NCI-H146 (cell line): ENCODE measurements at places on chromosomes 6 and 20.

DNA sequence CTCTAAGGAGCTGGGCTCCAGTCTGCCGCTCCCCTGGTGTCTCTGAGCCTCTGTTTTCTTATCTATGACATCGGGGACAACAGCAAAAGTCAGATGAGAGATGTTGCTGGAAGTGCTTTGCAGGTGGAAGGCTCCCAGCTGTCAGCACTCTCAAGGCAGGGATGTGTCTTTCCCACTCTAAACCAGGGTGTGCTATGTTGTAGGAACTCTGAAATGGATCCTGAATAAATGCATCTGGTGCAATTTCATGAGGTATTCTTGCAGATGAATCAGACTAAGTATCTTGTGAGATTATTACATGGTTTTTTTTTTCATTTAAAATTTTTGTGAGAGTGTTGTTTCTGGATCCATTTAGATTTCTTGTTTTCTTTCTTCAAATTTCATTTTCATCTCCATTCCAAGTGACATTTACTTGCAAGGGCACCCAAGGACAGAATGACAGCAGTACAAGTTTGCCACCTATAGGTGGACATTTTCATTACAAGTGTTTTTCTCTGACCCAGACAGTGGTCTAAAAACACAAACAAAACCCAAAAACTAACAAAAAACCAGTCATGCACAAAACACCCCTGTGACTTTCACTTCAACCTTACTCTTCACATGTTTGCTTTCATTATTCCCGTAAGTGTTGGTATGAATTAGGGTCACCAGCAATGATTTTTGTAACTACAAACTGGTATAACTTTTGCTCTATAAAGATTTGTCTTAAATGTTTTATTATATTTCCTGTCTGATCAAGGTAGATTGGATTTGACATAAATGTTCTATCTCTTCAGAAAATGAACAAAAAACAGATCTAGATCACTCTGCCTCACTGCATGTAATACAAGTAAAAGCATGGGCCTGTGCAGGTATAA, 14.7 kb upstream of the SIM1 start:
- DNase-seq = peak; percentile 40

DNA sequence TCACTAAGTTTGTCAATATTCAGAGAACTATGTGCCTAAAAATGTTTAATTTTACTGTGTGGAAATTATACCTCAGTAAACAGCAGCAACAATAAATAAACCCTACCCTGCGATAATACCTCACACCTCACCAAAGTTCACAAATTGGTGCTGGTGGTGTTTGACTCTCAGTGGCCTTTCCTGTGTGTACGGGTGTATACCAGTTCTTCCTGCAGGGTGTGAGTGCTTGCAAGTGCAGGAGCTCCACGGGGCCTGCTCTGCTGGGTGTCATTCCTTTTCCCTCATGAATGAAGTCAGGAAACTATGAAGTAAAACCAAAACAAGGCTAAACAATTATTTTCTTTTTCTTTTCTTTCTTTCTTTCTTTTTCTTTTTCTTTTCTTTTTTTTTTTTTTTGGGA, 4.1 kb upstream of the ENPP5 start:
- no peak for DNase-seq

- DNase-seq = no peak
These were observed 460.5 kb upstream of the ARID1B start for GRCh38 chr6:156316583-156317125.

DNA sequence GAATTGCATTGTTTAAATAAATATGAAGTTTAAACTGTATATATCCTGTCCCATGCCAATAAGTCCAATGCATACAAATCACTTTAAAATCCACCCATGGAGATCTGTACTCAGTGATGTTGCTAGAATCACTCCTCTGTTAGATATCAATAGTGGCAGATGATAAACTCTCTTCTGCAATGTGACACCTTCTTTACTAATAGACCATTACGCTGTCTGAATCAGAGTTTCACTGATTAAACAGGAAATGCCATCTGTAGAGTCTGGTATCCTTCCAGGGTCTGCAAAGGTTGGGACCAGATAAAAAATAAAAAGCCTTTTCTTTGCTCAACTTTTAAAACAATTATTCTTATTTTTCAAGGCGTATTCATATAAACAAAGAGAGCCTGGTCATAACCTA, 134.5 kb downstream of the EDN3 start:
- no peak for DNase-seq

DNA sequence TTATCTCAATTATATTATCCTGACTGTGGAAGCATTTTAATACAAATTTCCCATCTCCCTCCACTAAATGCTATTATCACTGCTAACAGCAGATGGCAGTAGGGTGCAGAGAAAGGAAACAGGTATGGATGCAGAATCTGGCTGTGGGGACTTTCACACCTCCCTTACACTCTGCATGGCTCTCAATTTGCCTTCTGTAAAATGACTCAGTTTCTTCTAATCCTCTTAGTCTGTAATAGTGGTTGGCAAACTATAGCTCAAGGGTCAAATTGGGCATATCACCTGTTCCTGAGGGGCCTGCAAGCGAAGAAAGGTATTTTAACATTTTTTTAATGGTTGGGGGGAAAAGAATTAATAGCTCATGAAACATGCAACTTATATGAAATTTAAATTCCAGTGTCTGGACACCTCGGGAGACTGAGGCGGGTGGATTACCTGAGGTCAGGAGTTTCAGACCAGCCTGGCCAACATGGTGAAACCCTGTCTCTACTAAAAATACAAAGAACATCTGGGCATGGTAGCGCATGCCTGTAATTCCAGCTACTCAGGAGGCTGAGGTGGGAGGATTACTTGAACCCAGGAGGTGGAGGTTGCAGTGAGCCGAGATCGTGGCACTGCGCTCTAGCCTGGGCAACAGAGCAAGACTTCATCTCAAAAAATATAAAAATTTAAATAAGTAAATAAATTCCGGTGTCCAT, 83.5 kb downstream of the ZMYND8 start:
- peak; percentile 66 for DNase-seq

DNA sequence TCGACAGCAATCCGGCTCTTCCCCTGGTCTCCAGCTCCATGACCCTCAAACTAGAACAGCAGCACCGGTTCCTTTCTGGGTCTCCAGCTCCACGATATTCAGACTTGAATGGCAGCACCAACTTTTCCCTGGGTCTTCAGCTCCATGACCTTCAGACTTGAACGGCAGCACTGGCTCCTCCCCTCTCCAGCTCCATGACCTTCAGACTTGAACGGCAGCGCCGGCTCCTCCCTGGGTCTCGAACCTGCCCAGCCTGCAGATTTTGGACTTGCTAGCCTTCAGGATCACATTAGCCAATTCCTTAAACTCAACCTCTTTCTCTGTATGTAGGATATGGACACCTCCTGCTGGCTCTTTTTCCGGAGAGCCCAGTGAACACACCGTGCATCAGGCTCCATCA, 350.9 kb downstream of the PREX1 start:
- DNase-seq = no peak

- DNase-seq = no peak
These were observed 86.9 kb downstream of the MLIP start for GRCh38 chr6:54198134-54198533.

DNA sequence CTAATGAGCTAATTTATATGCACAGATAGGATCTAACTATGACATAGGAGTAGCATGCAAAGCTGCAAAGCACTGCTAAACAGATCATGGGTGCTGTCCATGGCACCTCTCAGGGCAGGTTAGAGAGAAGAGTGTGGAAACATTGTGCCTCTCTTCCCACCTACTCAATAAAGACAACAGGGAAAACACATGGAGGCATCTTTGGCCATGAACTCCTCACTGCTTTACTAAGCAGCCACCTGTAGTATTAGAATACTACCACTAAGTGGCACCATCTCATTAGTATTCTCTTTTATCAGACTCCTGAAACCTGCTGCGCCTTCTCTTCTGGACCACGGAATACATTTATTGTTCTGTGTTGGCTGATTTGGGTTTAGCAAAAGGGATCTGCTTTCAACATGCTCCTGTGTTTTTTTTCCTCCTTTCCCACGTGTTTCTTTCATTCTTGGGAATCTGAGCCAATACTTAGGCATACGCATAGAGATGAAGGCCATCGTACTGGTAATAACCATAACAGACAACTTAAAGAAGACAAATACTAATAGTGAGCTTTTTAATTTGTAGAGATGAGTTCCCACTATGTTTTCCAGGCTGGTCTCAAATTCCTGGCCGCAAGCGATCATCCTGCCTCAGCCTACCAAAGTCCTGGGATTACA, 9.4 kb upstream of the HDDC2 start:
- peak; percentile 84 for DNase-seq

DNA sequence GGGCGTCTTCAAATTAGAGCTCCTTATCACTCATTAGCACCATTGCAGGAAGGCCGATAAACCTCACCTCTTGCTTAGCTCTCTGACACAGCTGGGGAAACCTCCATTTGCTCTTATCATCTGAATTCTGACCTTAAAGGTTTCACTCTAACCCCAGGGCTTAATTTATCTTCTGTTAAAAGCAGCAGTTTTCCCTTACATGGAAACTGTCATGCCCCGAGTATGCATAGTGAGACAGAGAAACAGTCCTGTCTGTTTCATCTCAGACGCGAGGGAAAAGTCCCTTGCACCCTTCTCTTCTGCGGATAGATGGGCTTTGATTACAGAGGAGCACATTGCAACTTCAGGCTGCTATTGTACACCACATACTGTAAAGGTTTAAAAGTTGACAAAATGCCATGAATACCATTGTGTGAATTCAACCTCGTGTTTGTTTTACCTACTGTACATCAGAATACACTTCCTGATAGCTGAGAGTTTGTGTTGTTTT, 191.5 kb upstream of the BMP2 start:
- peak; percentile 83 for DNase-seq
